Calu3 (cell line): ENCODE measurements at places on chromosomes 1 and 21. TPM values are rescaled to one million over a fixed set of nuclear protein-coding genes. Genes with fewer than 3 reads are reported as not detected.

CFAP141 gene
- not detected in 2 replicates for total RNA-seq

OR6K3 gene
- not detected in 2 replicates for total RNA-seq

KCNE2 gene
- not detected in 2 replicates for total RNA-seq

NGF gene
- total RNA-seq, result not detected in 2 replicates

TMEM200B gene
- total RNA-seq, result 0.15 TPM in 1 of 2 replicates, not detected in the other

DFFB gene
- 6.5 and 6.6 TPM in 2 replicates for total RNA-seq

PLEKHG5 gene
- 5.1 and 7.8 TPM in 2 replicates for total RNA-seq

DNA sequence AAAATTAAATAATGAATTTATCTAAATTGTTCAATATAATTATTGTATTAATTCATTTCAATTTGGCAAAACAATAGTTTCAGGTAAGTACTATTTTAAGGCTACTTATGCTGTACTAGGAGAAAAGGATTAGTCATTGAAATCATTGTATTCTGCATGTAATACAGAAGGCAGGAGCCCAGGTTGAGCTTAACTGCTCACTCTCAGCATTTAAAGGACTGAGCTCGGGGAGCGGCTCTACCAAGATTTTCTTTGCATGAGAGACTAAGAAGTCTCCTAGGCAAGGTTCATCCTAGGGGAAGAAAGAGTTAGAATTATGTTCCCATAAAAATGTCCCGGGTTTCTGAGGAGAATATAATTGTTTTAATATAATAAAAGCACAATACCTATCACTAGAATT lies 112.5 kb downstream of the CYYR1 start:
- no peak for DNase-seq

DNA sequence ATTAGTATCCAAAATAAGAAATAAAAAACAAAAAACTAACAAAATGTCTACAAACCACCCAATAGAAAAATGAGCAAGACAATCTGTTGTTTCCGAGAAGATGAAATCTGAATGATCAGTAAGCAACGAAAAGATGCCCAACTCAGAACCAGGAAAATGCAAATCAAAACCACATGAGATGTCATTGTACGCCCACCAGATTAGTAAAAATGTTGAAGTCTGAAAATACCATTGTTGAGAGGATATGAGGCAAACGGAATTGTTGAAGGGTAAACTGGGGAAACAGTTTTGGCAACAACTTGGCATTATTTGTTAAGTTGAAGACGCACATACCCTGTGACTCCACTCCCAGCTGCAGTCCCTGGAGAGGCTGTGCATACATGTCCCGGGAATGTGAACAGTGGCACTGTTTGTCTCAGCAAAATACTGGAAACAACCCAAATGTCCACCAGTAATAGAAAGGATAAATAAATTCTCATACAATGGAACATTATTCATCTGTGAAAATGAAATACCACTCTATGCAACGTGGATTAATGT lies 10.6 kb downstream of the ZBTB17 start:
- no peak for DNase-seq

DNA sequence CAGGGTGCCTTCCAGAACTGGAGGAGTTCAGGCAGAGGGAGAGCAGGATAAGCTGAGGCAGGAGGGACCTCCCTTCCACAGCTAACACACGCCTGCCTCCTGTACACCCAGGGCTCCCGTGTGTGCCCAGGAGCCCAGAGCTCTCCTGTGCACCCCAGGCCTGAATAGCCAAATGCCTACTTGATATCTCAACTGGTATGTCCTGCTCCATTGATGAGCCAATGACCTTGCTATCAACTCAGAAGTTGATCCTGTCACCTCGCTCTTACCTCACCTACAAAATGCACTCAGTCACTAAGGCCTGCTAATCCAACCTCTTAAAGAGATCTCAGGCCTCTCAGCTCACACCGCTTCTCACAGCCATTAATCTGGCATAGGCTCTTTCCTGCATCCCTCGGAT lies 7.1 kb downstream of the ECHDC2 start:
- DNase-seq, result no peak

- no peak for DNase-seq
Observed at GRCh38 chr1:60620087-60620486, 462.3 kb upstream of the NFIA start.

GRCh38 chr1:4421986-4422385 lies 232.4 kb upstream of the AJAP1 start:
- no peak for DNase-seq

DNA sequence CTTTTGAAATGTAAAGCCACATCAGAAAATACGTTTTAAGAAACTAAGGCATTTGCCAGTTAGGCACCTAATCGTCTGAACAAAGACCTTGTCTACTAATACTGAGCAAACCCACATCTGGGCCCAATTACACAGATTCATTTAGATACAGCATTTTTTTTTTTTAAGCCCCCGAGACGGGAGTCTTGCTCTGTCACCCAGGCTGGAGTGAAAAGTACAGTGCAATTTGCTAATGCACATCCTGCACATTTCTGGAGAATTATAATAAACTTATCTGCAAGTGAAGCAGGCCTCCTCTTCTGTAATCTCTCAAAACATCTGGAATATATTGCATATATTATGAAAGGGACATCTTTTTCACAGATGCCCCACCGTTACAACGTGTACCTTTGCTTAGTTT lies 3.3 kb downstream of the RSRP1 start:
- no peak for DNase-seq

DNA sequence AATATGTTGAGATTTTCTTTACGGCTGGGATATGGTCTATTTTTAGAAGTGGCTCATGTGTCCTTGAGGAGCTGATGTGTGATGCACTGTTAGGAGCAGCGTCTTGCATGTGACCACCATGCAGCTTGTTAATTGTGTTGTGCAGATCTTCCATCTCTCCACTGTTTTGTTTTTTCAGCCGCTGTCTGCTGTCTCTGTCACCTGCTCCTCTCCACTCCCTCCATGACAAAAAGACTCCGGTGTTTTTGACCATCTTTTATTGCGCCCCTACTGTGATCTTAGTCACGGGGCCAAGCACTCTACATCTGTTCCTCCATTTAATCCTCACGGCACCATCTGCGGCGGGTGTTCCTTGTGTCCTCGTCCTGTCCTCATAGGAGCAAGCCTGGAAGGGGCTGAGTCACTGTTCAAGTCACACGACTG lies 51.8 kb downstream of the ADARB1 start:
- DNase-seq, result no peak

DNA sequence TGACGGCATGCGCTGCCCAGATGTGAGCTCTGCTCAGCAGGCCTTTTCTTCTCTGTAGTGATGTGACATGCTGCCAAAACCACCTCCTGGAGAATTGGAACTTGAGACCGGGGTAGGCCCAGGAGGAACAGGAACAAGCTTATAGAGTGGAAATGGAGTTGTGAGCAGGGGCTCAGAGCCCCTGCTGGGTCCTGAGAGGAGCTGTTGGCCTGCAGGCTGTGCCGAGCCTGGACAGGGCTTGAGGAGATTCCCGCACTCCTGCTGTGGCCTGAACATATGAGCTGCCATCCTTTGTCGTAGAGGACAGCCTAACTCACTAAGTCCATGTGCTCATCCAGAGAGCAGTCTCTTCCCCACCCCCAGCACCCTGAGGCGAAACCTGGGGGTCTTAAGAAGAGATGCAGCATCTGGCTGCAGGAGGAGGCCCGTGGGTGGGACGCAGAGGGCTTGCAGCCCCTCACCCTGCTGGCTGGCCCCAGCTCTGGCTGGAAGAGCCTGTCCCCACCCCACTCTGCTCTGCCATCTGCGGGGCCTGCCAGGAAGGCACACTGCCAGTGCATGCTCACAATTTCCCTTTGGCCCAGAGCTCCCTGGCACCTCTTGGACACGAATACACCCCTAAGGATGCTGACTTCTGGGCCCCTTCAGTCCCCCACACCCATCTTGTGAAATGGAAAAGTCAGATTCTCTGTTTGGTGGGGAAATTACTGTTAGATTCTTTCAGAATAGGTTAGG lies 42.5 kb downstream of the PTPRF start:
- no peak for DNase-seq

DNA sequence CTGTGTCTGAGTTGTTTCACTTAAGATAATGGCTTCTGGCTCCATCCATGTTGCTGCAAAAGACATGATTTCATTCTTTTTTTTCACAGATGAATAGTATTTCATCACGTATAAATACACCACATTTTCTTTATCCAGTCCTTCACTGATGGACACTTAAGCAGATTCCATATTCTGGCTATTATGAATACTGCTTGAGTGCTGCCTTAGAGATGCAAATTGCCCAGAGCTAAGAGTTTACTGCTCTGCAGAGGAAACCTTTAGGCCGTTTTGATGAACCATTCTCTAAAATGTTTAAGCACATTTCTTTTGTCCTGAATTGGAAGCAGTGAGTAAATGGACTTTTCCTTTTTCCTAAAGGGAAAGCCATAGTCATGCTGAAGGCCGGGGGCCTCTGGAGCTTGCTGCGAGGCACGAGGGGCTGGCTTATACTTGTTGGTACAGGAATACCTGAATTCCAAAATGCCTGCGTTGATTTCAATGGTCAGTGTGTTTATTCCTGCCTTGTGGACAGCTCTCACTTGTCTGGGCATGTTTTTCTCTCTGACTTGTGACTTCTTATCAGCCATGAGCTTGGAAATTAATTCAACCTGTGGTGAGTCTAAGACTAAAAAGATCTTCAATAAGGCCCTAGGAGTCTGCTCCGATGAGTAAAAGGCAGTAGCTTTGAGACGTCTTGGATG lies 201.0 kb upstream of the MAP1LC3C start:
- no peak for DNase-seq

GRCh38 chr1:232893481-232894313 lies 56.7 kb upstream of the NTPCR start:
- no peak for DNase-seq

- no peak for DNase-seq
Observed at GRCh38 chr1:73033640-73034039, 751.3 kb upstream of the NEGR1 start.

- DNase-seq, result peak; percentile 61
Observed at GRCh38 chr1:179228783-179229213, 679 bp downstream of the ABL2 start.

- DNase-seq, result no peak
Observed at GRCh38 chr1:6554907-6555778, at the start of gene TAS1R1. Gene TAS1R1 (plus strand): TSS chr1:6555307. CDS start chr1:6555374, 67 bp downstream.

DNA sequence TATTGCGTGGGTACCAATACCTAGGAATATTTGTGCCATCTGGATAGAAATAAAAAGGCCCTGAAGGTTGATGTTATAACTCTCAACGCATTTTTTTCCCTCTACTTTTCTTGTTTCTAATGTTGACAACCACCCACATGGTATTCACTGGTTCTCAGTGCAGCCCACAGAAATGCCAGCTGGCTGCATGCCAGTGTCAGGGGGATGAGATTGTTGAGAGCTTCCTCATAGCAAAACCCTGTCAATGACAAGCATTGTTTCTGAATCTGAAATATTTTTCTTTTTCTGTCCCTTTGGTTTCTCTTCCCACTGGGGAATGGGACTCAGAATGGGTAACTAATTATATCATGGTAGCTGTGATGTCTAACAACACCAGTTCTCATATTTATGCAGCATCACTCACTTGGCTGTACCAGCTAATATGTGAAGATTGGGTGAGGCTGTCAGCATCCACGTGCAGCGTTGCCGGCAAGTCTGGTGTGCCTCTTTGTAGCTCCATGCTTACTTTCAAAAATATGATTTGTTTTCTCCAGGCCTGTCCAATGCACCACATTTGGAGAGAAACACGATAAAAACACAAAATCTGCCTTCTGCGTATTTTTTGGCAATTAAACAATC lies 284.6 kb downstream of the PTBP2 start:
- peak; percentile 79 for DNase-seq

GRCh38 chr1:89548122-89548857 lies 23.7 kb downstream of the LRRC8B start:
- no peak for DNase-seq

DNA sequence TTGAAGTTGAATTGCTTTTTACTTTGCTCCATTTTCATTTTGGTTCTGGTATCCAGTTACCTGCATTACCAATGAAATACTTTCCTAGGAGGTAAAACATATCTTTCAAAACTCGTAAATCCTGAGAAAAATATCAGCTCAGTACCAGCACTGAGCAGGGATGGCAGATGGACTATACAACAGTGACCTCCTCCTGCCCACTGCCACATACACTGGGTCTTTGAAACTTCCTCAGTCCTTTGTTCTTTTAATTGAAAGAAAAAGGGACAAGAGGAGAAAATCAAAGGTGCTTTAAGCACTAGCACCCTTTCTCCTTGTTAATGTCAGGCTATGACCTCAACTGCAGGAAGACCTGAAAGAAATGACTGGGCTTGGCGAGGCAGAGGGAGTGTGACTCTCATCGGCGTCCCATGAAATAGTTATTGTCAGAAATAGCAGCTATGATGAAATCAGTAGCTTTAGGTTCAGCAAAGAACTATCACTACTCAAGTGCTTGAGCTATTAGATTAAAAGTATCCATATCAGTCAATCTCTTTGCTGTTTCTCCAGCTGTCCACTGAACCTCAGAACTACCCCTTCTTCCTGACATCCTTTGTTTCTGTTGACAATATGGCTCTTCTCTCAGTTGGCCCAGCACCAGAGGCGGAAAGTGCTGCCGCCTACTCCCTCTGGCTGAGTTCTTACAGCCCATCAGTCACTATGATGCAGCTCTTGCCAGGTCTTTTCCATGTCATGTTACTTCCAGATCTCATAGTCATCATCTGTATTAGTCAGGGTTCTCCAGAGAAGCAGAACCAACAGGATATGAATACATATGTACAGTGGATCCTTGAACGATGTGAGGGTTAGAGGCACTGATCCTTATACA lies 207.0 kb upstream of the MAP1LC3C start:
- DNase-seq, result no peak

- DNase-seq, result no peak
Observed at GRCh38 chr1:117611894-117612483, 6.1 kb downstream of the TENT5C start.
